ENCODE measurements at places on chromosomes 7 and 10. TPM values are rescaled to one million over a fixed set of nuclear protein-coding genes. Genes with fewer than 3 reads are reported as not detected.

DNA sequence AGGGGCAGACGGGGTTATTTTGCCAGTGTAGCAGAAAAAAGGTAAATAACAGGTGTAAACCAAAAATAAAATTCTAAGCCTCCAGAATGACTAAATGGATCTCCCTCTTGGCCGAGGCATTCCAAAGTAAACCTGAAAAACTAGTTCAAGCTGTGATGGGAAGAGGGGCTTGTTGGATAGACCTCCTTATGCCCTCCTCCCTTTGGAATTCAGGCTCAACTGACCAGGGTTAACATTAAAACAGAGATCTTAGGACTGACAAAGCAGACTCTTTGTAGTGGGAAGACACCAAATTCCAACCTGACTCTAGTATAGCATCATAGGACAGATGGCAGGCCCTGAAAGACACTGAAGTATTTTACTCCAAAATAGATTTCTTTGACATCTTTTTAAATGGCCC is 113.8 kb upstream of the ITGB1 start:
- no peak for DNase-seq

GRCh38 chr10:79090134-79090803 is 21.5 kb downstream of the ZMIZ1 start:
- peak; percentile 31 for DNase-seq

GRCh38 chr10:97778452-97779302 is 6.9 kb upstream of the SFRP5 start:
- DNase-seq, result no peak

GRCh38 chr7:64889686-64890162 is 13.3 kb upstream of the ZNF273 start:
- DNase-seq, result no peak

DNA sequence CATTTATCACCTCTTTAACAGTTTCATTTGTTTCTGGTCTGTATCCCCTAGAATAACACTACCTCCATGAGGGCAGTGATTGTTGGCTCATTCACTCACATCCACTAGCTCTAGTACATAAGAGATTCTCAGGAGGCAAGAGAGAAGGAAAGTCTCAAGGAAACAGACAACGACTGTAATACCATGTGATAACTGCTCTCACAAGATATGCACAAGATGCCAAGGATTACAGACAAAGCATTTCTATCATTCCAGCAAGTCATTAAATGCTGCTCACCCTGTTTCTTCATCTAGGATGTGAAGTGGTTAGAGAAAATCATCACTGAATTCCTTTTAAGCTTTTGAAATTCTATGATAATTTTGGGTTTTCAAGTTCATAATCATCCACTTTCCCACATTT is 115.3 kb downstream of the HIBADH start:
- peak; percentile 30 for DNase-seq

DNA sequence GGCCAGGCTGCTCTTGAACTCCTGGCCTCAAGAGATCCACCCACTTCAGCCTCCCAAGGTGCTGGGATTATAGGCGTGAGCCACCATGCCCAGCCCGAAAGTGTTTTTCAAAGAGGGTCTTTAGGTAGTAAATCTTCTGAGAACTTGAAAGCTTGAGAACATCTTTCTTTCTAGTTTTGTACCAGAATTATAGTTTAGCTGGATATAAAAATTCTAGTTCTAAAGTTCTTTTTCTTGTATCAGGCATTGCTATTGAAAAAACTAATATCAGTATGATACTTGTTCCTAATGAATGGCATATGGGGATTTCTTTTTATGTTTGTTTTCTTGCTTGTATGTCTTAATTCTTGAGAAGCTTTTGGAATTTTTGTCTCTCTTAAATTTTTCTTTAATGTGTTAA is 43.2 kb downstream of the TLX1 start:
- DNase-seq, result no peak

- peak; percentile 95 for DNase-seq
Measured at GRCh38 chr7:1961701-1962276, 271.0 kb downstream of the MAD1L1 start.

GRCh38 chr10:14093730-14094484 is 236.8 kb downstream of the FRMD4A start:
- peak; percentile 43 for DNase-seq

GRCh38 chr10:1627945-1628344 is 109.4 kb downstream of the ADARB2 start:
- DNase-seq, result no peak

- DNase-seq, result no peak
Measured at GRCh38 chr10:113038183-113038582, 88.1 kb downstream of the TCF7L2 start.

DNA sequence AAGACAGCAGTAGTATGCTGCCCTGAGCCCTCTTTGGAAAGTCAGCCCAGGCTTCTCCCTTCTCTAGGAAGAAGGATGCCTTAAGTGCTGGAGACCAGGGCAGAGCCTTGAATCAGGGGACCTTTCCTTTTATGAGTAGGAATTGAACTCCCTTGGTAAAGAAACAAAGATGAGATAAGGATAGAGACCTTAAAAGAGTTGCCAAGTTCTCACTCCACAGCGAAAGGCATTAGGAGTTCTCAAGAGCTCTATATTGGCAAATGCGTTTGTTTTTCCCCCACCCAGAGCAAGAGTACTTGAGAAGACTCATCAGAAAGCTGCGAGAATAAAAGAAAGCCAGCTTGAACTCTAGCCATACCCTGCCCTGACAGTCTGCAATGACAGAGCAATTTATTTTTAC is 72.9 kb upstream of the OGDHL start:
- no peak for DNase-seq

- DNase-seq, result no peak
Measured at GRCh38 chr7:156582591-156583123, 57.9 kb upstream of the RNF32 start.

GRCh38 chr10:23496727-23497126 is 57.9 kb downstream of the OTUD1 start:
- no peak for DNase-seq

DNA sequence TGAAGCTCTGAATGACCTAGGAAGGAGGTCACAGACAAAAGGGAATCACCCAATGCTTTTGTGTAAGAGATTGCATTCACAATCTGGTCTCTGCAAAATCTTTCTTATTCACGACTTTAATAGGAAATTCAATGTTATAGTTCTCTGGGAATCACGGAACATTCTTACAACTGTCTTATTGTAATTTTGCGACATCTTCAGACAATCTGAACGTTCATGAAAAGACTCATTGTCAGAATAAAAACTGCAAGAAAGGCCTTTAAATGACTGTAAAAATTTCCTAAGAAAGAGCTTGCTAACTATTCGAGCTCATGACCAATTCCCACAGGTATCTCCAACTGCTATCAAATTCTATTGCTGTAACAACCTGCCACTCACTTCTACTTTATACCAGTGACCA is 130.7 kb downstream of the DGKI start:
- DNase-seq, result no peak

The RHEB gene
- total RNA-seq, result 273 TPM

The EN2 gene
- total RNA-seq, result not detected

The RTKN2 gene
- 20.2 TPM for total RNA-seq

The CHAT gene
- total RNA-seq, result not detected

The VSTM4 gene
- total RNA-seq, result 2.6 TPM

The TFR2 gene
- not detected for total RNA-seq

Measured in A172 (cell line).